ENCODE measurements at places on chromosomes 2 and 18.

GRCh38 chr18:70459731-70460130 is 170.9 kb downstream of the SOCS6 start:
- DNase-seq, result no peak

DNA sequence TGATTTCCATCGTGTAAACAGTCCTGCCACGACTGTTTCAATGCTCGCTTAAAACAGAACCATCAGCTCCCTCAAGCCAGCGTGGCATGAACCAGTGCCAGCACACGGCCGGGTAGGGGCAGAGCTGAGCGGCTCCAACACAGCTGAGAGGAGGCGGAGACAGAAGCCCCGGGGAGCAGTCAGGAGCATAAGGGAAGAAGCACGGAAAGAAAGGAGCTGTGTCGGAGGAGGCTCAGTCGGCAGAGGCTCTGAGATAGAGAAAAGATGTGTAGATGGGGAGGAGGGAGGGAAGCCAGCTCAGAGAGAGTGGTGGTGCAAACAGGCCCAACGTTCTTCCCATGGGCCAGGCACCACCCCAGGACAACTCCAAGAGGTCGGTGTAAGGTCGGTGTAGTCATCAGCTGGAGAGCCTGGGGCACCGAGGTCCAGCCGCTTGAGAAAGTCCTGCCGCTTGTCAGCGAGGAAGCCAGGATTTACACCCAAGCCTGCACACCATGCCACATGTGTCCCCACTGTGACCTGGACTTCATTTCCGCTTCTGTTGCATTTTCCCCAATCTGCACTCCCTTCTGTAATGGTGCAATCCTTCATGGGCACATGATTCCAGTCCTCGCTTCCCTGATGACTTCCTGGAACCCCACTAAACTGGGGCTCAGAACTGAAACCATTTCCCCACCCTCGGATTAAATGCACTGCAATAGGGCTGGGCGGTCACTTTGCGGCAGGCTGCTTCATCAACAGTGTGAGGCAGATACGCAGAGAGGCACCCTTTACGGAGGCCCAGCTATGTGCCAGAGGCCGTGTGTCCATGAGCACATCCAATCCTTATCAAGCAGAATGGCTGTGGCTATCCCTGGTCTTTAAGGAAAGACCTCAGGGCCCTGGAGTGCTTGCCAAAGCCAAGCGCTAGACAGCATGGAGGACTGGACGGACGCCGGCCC is 43.5 kb downstream of the CYP27C1 start:
- no peak for DNase-seq

DNA sequence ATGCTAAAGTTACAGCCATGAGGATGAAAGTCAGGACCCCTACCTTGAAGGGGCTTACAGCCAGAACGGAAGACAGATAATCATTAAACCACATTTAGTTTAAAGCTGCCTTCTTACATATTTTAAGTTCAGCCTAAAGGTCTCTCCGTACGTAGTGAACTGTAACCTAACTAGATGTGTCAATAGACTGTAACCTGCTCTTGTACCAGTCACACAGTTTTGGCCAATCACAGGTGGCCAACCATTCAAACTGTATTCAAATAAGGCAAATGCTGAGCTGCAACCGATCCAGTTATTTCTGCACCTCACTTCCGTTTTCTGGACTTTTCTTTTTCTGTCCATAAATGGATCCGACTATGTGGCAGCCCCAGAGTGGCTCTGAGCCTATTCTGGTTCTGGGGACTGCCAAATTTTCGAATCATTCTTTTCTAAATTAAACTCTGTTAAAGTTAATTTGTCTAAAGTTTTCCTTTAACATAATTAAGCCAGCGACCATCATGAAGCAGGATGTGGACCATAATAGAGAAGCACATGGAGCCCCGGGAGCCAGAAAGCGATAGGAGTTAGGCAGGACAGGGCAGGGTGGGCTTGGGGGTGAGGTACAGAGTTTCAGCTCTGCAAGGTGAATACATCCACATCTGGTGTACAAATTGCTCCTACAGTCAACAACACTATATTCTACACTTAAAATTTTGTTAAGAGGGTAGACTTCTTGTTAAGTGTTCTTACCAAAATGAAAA is 48.4 kb upstream of the YPEL5 start:
- DNase-seq, result no peak

DNA sequence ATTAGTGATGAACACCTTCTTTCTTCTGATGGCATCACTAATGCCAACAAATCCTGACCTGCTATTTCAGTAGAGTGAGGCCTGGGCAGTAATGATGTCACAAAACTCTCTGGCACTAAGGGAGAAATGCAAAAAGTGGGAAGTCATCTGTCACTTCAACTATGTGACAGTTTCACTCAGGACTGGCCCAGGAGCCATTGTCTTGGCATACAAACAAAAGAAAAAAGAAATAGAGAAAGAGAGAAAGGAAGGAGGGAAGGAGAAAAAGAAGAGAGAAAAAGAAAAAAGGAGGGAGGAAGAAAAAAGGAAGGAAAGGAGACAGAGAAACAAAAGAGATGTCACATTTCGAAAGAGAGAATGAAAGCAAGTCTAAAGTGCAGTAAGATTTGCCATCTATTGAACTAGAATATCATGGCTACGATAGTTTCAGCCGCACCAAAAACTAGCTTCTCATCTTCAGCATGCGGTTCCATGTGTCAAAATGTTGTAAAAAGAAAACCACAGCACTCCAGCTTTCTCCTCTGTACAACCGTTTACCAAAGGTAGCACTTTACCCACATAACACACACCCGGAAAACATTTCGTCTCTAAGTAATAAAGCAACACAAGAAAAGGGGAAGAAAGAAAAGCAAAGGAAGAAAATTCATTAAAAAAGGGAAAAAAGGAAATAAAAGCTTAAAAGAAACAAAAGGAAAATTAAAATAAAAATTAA is 50.1 kb downstream of the CD226 start:
- peak; percentile 86 for DNase-seq

DNA sequence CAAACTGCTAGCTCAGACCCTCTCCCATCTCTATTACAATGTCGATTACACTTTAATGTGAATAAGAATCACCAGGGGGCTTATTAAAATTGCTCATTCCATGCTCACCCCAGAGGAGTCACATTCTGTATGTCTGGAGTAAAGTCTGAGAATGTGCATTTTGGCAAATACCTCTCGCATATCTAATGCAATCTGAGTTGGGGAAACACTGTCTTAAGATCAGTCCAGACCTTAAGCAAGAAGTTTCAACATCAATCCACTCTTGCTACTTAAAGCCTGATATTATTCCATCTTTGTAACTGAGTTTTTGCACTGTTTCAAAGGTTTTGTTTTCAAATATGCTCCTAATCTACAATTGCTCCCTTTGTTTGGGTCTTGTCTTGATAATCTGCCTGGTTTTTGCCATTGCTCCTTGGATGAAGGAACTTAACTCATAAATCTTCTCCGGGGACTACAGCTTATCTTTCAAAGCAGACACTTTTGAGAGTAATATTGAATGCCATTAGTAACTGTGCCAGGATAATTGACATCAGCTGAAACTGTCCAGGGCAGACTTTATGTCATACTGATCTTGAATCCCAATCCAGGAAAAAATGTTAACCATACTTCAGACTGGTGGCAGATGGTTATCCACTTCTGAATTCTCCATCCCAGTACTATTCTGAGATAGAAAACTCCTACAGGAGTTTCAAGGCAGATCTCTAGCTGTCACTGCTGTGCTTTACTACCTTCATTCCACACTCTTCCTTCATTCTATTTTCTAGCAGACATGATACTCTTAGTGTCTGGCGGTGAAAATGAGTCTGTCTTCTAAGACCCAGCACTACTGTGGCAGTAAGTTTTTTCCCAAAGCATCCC is 200.9 kb downstream of the ERBB4 start:
- no peak for DNase-seq

DNA sequence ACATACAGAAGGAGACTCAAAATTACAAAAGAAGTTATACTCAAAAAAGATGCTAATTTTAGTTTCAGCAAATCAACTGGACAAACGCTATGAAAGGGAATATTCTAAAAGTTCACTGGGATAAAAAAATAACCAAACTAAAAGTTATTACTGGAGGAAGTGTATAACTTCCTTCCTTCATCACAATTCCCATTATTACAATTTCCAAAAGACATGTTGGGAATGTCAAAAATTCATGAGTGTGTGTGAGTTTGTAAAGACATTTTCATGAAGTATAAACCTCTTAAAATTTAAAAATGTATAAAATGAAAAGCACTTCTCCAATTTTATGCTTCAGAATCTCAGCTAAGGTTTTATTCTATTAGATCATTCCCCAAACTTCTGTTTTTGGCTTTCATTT is 67.8 kb downstream of the MERTK start:
- no peak for DNase-seq

DNA sequence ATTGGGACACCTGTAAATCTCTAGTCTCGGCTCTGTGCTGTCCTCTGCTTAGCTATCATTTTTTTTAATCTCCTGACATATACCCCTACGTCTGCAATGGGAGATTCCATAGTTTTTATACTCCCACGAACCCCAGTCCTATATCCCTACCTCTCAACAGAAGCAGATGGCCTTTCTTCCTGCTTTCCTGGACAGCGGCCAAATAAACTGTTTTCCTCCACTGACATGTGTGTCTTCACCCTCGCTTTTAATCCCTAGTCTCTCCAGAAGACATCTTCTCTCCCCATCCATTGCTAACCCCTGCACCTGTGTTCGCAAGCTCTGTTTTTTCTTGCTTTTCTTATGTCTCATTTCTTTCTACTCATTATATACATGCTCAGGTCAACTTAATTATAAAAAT is 395.4 kb downstream of the EPHA4 start:
- DNase-seq, result no peak

GRCh38 chr2:178401994-178402437 is 49.0 kb downstream of the PRKRA start:
- no peak for DNase-seq

GRCh38 chr2:98710734-98711133 is 20.2 kb downstream of the MGAT4A start:
- no peak for DNase-seq

- peak; percentile 62 for DNase-seq
Measured at GRCh38 chr2:177334940-177335543, 57.5 kb upstream of the AGPS start.

- DNase-seq, result no peak
Measured at GRCh38 chr2:10329880-10330699, 27.4 kb downstream of the HPCAL1 start.

Measured in activated CD4-positive, alpha-beta T cell treated with anti-CD3 and anti-CD28 coated beads, Interleukin-10, Interleukin-2, amounts not matched to agents 100 ng/mL and 50 ng/mL, durations not matched to agents 16 hours and 8 hours (primary cell).